Adrenal gland (tissue), 19 donors: ENCODE measurements at places on chromosomes 5 and 9. TPM values are rescaled to one million over a fixed set of nuclear protein-coding genes. Genes with fewer than 3 reads are reported as not detected.

DNA sequence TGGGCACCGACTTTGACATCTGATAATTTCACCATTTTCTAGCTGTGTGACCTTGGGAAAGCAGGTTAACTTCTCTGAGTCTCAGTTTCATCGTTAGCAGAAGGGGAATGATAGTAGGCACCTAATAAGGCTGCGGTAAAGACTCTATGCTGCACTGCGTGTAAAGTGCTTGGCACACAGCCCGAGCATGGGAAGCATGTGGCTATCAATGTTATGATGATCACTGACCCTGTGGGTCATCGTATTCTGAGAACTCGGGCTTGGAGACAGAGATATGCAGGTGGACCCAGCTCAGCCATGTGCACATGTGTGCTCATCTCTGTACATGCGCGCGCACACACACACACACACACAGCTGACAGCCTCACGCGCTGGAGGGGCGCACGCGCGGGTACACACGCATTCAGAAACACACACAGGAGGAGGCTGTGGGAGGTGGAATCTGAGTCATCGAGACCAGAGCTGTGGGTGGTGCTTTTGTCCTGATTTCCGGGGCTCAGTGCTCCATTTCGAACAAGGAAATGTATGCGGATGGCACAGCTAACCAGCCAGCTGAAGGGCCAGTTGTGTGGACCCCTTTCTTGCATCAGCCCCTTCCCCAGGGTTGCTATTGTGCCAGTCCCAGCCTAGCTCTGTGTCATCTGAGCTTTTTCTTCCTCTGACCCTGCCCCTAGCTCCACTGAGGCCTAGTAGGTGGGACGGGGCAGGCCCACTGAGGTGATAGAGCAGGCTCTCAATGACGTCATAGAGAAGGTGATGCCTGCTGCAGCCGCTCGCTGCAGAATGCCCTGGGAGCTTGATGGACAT is 11.1 kb upstream of the ARAP3 start:
- no peak for DNase-seq

DNA sequence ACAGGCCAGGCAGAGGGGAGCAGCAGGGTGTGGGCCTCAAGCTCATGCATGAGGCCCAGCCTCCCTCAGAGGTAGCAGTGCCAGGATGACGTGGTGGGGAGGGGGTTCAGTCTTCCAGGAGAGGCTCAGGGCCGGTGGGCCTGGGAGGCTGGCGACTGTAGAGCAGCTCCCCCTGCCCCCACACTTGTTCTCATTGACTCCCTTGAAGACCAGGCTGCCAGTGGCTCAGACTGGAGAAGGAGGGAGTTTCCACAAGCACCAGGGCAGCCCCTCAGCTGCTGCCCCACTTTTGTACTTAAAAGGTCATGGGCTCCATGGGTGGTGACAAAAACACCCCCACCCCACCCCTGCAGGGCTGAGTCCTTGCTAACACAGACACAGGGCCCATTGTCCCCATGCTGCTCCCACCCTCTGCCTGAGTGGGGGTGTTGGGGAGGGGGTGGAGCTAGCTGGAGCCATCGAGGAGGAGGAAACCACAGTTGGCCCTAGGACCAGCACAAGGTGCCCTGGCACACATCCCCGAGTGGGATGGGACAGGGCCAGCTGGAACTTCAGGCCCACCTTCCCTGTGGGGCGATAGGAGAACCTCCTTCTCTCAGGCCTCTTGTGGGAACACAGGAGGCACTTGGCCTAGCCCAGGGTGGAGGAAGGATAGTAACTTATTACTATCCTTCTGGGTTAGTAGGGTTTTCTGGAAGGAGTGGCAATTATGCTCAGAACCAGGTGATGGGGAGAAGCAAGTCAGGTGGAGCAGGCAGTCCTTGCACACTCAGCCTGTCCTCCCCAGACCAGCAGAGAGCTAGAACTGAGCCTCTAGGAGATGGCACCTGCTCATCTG is 10.7 kb downstream of the PDLIM4 start:
- peak; percentile 13 for DNase-seq

The CDX1 gene
- total RNA-seq: 0.32 TPM

The DDX46 gene
- total RNA-seq: 36.2 TPM

GRCh38 chr9:123064716-123065115 is 31.2 kb downstream of the GPR21 start:
- DNase-seq: no peak

- DNase-seq: no peak
These were observed 37.9 kb downstream of the CFAP90 start for GRCh38 chr5:7813007-7813406.

GRCh38 chr5:125883223-125883622 is 540.0 kb upstream of the GRAMD2B start:
- DNase-seq: no peak

DNA sequence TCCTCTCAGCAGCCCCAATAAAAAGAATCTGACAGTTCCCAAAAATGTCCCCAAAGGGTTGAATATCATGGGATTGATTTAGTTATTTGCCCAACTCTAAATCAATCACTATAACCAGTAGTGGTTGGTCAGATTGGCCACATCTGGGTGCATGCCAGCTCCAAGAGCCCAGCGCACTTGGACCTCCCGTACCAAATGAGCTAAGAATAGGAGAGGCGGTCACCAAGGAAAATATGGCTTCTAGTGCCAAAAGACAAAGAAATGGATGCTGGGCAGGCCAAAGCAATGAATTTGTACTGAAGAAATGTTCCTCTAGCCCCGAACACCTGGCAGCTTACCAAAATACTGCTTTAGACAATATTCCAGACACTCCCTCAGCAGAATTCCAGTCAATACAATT is 80.3 kb downstream of the RCL1 start:
- DNase-seq: no peak

DNA sequence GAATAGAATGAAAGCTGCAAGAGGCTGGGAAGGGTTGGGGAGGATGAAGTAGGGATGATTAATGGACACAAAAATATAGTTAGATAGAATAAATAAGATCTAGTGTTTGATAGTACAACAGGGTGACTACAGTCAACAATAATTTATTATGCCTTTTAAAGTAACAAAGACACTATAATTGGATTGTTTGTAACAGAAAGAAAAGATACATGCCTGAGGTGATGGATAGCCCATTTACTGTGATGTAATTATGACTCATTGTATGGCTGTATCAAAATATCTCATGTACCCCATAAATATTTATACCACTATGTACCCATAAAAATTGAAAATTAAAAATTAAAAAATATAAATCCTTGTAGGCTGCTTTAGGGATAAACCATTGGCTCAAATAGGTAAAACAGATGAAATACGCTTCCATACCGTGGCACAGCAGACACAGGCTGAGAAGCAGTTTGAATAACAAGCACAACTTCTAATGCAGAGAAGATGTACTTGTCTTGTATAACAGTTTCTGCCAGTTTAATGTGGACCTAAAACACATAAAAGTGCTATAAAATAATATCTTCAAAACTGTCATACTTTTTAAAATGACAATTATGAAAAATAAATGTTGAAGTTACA is 34.9 kb downstream of the APBA1 start:
- DNase-seq: no peak

The XRCC4 gene
- total RNA-seq: 7.4 TPM

GRCh38 chr5:97657239-97657638 is 474.2 kb upstream of the RIOK2 start:
- no peak for DNase-seq

DNA sequence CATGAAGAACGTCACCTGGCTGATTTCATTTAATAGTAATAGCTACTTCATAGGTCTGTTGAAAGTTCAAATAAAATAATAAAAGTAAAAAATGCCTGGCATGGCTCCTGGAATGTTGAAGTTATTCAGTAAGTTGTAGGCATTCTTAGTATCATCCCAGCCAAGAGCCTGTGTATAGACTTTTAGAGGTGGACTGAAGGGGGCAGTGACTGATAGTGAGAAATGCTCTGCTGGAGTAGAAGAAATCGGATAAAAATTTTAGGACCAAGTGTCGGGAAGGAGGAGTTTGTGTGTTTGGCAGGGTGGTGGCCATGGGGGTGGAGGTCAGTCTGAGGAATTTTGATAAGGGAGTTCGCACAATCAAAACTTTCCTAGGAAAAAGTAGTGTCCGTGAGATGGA is 3.6 kb downstream of the ZFP2 start:
- DNase-seq: no peak

GRCh38 chr5:57276353-57276752 is 102.5 kb downstream of the GPBP1 start:
- no peak for DNase-seq

GRCh38 chr5:177483994-177484901 is 10.8 kb upstream of the DBN1 start:
- no peak for DNase-seq
